Activated CD4-positive, alpha-beta memory T cell treated with anti-CD3 and anti-CD28 coated beads for 36 hours (primary cell): ENCODE measurements at places on chromosomes 6 and 20.

- no peak for DNase-seq
These were observed 18.7 kb downstream of the GATA5 start for GRCh38 chr20:62457098-62457497.

- peak; percentile 68 for DNase-seq
These were observed 28.4 kb downstream of the WRNIP1 start for GRCh38 chr6:2793534-2794151.

DNA sequence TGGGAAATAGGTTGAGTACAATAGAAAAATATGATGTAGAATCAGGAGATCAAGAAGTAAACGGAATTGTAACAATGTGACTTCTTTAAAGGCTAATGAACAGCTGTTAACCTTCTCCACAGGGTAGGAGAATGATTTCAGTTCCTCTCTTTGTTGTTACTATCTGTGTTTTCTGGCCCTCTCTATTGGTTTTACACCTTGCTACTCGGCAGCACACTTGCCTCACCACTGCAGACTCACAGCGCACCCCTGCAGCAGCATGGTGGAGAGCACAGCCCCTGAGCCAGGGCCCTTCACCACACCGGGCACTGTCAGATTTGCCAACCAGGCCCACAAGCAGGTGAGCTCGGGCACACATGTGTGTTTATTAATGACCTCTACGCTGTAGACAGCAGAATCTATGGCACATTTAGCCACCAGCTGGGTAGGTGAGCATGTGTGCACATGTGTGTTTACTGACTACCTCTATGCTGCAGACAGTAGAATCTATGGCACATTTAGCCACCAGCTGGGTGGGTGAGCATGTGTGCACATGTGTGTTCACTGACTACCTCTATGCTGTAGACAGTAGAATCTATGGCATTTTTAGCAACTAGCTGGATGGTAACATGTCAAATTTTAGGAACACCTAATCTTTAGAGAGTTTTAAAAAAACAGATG is 16.8 kb downstream of the SFT2D1 start:
- no peak for DNase-seq

DNA sequence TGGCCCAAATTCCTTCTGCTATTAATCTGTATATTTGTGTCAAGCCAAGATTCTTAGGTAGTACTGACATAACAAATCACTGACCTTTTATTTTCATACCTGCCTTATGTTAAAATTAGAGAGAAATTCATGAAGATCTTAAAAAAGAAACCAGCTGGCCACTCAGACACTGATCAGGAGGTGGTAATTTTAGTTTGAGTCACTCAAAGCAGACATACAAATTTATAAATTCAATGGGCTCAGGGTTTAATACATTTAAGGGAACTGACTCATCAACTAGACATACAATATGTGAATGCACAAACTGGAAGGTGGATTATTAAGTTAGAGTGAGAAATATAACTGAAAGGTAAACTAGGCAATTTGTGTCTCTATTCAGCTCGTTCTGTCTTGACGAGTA is 711.9 kb upstream of the EYS start:
- DNase-seq = no peak

DNA sequence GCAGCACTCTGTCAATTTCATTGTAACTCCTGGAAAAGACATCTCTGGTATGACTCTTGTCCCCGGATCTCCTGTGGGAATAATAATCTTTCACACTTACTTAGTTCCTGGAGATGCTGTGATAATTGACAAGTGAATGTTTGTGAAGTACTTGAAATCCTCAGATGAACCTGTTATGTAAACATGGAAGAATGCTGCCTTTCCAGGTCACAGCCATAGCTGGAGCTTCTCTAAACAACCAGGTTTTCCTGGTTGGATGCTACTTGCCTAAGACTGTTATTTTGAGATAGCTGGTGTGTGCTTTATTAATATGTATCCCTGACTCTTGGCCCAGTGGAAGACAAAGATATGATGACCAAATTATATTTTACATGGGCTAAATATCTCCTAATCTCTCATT is 228.6 kb downstream of the KCNQ5 start:
- no peak for DNase-seq

DNA sequence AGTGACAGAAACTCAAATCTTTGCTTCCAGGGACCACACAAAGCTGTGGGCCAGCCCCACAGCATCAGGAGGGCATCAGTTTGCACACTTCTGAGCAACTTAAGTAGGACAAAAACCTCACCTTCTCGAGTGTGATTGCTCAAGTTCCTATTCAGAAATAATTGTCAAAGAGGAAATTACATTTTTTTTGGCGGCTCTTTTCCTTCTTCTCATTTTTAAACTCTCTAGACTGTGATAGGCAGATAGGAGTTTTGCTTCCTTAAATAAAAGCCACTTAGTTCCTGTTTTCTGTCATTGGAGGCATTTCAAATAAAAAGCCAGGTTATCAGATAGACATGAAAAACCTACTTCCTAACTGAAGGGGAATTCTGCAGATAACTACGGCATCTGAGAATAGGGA is 11.2 kb upstream of the TAGAP start:
- DNase-seq = no peak

- no peak for DNase-seq
These were observed 44.8 kb upstream of the CTAGE9 start for GRCh38 chr6:131755597-131755996.

GRCh38 chr6:72677740-72678139 is 55.9 kb downstream of the KCNQ5 start:
- DNase-seq = no peak

DNA sequence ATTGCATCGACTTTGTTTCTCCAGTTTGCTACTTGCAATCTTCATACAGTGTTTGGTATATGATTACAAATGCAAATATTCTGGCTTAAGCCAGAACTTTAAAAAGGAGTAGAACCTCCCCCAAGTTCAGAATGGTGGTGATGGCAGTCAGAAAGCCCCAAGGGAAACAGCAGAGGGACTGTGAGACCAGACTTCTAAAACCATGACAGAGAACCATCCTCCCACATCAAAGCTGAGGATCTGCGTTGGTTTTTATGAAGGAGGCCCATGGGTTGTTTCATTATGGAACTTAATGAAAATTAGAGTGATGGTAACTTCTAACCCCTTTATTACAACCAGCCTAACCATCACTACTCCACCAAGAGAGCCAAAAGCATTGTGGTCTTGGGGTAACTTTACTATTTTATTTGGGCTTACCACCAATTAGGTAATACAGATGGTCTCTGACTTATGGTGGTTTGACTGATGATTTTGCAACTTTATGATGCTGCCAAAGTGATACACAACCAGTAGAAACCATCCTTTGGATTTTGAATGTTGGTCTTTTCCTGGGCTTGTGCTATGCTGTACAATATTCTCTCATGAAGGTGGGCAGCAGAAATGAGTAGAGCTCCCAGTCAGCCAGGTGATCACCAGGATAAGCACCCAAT is 10.9 kb upstream of the MRS2 start:
- DNase-seq = no peak

DNA sequence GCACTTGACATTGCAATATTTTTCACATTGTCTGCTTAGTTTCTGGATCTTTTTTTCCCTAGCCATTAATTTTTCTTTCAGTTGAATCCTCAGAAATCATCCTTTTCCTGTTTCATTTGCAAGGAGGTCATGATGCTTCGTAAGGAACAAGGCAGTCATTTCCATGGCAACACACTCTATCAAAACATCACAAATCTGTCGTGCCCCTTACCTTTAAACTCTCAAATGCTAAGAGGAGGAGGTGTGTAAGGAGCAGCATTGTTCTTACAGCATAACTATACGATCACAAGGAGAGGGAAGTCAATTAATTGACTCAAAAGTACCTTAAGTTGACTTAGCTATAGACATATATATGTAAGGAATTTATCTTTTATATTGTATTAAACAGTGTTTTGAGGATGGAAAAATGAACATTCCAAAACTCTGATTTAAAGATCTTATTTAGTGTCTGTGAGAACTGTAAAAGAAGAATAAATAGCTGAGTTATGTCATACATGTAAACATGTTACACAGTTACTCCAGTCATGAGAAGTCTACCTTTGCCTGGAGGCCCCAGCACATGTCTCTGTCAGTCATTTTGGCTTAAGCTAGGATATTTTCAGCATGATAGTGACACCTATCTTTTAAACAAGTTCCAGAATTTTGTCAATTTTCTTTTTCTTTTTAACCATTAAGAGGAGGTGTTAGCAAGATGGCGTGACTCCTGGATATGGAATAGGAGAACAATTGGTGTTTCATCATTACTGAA is 41.6 kb downstream of the CDKAL1 start:
- DNase-seq = no peak

- DNase-seq = no peak
These were observed 609 bp downstream of the PGM3 start for GRCh38 chr6:83192456-83192855.

DNA sequence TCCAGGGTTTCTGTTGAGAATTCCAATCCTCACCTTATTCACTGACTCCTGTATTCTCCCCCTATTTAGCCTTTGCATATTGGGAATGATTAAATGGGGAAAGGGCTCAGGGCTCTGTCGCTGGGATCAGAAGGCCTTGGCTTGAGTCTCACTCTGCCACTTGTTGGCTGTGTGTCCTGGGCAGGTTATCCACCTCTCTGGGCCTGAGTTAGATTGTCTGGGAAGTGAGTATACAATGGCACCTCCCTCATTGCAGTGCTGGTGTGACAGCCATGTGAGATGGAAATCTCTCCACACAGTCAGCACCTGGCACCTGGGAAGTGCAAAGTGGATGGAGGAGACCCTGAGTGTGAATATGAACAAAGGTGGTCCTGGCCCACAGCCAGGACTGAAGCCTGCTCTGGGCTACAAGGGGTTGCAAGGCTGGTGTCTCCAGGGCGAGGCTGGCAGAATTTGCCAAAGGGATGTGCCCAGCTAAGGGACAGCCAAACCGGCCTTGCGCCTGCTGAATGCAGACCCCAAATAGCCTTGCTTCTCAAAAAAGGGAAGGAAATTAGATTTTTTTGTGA is 200.0 kb upstream of the PMEPA1 start:
- no peak for DNase-seq

DNA sequence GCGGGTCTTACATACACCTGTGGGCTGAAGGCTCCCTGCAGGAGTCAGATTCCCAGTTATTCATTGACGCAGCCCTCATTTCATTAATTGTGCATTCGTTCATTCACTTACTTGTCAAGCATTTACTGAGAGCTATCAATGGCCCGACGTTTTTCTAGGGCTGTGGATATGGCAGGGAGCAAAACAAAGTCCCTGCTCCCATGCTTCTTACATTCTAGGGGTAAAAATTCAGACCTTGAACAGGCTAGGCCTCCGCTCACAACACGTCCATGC is 369 bp upstream of the NSFL1C start:
- DNase-seq = no peak

DNA sequence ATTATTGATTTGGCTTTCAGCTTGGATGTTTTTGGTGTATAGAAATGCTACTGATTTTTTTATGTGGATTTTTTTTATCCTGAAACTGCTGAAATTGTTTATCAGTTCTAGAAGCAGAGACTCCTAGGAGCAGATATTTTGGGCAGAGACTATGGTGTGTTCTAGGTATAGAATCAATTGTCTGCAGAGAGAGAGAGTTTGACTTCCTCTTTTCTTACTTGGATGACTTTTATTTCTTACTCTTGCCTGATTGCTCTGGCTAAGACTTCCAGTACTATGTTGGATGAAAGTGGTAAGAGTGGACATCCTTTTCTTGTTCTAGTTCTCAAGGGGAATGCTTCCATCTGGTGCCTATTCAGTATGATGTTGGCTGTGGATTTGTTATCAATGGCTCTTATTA is 370.6 kb downstream of the PHF3 start:
- no peak for DNase-seq

DNA sequence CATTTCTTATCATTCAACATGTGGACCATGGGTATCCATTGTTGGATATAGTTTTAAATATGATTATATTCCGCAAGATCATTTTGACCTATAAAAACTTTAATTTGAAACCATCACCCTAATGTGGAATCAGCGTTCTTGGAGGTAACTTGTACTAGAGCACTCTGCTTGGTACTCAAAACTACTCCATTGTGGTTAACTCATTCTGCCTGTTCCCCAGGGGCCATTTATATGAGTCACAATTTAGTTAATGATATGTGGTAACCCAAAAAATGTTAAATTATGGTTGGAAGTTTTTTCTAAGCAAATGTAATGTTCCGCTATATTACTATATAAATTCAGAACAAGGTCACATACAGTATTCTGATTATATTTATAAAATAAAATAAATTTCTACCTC is 109.3 kb downstream of the TRDN start:
- DNase-seq = no peak
